A549 treated with DMSO at 1 μM for 4 hours (cell line): ENCODE measurements at places on chromosomes 1 and 21. TPM values are rescaled to one million over a fixed set of nuclear protein-coding genes. Genes with fewer than 3 reads are reported as not detected.

The HOOK1 gene
- total RNA-seq, result 0.25 to 0.66 TPM (median 0.31 TPM) in 5 replicates

The PIGC gene
- 34.5 to 39.8 TPM (median 38.4 TPM) in 5 replicates for total RNA-seq

The NBPF4 gene
- 0.14 to 0.25 TPM (median 0.25 TPM) in 5 replicates for total RNA-seq

The NIT1 gene
- total RNA-seq, result 26.6 to 33.0 TPM (median 31.3 TPM) in 5 replicates

The PLA2G2C gene
- total RNA-seq, result not detected in 5 replicates

The HSPA6 gene
- total RNA-seq, result 1.5 to 11.0 TPM (median 3.6 TPM) in 5 replicates

The SYCP1 gene
- total RNA-seq, result not detected in 5 replicates

The ITLN2 gene
- total RNA-seq, result 0.14 to 0.30 TPM (median 0.14 TPM) in 3 of 5 replicates, not detected in the others

The FABP3 gene
- not detected in 5 replicates for total RNA-seq

The NCF2 gene
- 2.3 to 5.0 TPM (median 3.5 TPM) in 5 replicates for total RNA-seq

The IL24 gene
- total RNA-seq, result 0.16 to 0.44 TPM (median 0.40 TPM) in 5 replicates

The LCE6A gene
- not detected in 5 replicates for total RNA-seq

The S100A5 gene
- 0.52 to 0.90 TPM (median 0.69 TPM) in 4 of 5 replicates, not detected in the other for total RNA-seq

The OR14K1 gene
- not detected in 5 replicates for total RNA-seq

The HMGCS2 gene
- total RNA-seq, result not detected in 5 replicates

The RIMKLA gene
- 0.44 to 0.97 TPM (median 0.85 TPM) in 5 replicates for total RNA-seq

The TLR5 gene
- total RNA-seq, result 0.05 to 0.45 TPM (median 0.18 TPM) in 4 of 5 replicates, not detected in the other

The PLEKHG5 gene
- 2.4 to 4.1 TPM (median 3.9 TPM) in 5 replicates for total RNA-seq

The NFASC gene
- 1.5 to 2.4 TPM (median 1.8 TPM) in 5 replicates for total RNA-seq

The DPT gene
- total RNA-seq, result not detected in 5 replicates

The GLMN gene
- total RNA-seq, result 5.5 to 8.0 TPM (median 7.7 TPM) in 5 replicates

The CRYBG2 gene
- 1.5 to 2.3 TPM (median 1.7 TPM) in 5 replicates for total RNA-seq

The OR2AK2 gene
- total RNA-seq, result not detected in 5 replicates

The SAMD11 gene
- 17.3 to 36.9 TPM (median 28.0 TPM) in 5 replicates for total RNA-seq

The LYPD8 gene
- total RNA-seq, result 0.11 to 0.32 TPM (median 0.17 TPM) in 3 of 5 replicates, not detected in the others
